Activated T-helper 1 cell treated with anti-CD3 and anti-CD28 coated beads, Interleukin-12 subunit alpha, Interleukin-12 subunit beta, Interleukin-2, Interleukin-4 antibody, amounts not matched to agents 30 ng/mL and 10 ng/mL and 1 ng/mL, durations not matched to agents 14 hours and 24 hours and 36 hours (primary cell): ENCODE measurements at places on chromosomes 2 and 18. TPM values are rescaled to one million over a fixed set of nuclear protein-coding genes. Genes with fewer than 3 reads are reported as not detected.

DPYSL5 gene
- 0.23 TPM in 1 of 2 replicates, not detected in the other for total RNA-seq

GRCh38 chr2:132804051-132804450 is 134.0 kb upstream of the LYPD1 start:
- DNase-seq: no peak

DNA sequence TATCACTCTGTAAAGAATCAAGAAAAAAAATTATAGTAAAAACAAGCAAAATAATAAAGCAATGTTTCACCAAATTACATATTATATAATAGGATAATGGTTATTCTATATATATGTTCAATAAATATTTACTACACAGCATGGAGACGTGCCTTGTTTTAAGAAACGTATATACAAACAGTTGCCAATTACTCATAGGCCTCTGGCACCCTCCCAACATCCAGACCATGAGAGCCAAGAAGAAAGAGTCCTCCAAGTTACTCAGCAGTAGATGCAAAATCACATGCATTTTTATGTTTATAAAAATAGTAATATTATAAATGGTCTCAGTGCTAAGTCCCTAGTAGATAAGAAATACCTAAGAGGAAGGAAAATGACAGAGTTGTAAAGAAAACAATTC is 64.8 kb downstream of the REV1 start:
- DNase-seq: no peak

DNA sequence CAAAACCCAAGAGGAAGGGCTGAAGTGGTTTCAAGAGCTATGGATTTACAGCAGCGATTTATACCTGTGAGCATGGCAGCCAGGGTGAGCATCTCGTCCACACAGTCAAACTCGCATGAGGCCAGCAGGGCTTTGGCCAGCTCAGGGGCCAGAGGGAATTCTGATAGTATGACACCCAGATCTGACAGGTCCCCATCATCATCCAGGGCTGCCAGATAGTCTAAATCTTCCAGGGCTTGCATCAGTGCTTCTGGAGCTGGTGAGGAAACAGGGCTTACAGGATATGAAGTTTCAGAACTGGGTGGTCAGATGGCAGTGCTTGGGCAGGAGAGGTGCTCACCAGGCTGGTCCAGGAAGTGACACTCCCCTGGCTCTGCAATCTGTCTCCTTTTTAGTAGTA is 3.5 kb downstream of the DQX1 start:
- DNase-seq: no peak

DNA sequence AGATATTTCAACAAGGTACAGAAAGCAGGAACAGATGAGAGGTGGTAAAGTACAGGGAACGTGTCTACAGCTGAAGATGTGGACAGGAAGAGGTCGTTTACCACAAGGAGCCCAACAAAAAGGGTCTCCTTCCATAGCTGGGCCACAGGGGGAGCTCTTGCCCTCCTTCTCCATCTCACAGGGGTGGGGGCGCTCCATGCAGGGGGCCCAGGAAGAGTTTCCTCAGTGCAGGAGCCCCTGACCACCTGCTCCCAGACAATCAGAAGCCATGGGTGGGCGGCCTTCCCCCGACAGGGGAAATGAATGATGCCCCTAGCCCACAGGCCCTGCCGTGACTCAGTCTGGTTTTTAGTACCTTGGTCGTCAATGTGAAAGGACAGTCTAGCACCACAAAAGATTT is 163.6 kb upstream of the ZNF516 start:
- DNase-seq: no peak

GRCh38 chr2:109614715-109615636 is 812 bp downstream of the SOWAHC start:
- no peak for DNase-seq

DNA sequence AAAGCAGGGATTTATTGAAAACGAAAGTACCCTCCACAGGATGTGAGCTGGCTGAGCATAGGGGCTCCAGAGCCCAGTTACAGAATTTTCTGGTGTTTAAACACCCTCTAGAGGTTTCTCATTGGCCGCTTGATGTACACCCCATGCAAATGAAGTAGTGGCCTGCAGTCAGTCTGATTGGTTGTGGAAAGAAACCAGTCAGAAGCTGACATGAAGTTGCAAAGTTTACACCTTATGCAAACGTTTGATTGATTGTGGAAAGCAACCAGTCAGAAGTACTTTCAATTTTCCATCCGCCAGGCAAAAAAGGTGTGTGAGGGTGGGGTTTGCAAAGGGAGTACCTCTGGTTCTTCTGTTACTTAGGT is 62.3 kb downstream of the VWA3B start:
- DNase-seq: no peak

- DNase-seq: no peak
Observed at GRCh38 chr2:97788986-97789644, 75.7 kb downstream of the ZAP70 start.

FARP2 gene
- total RNA-seq: 36.6 and 40.9 TPM in 2 replicates

GRCh38 chr18:58505181-58505580 is 123.7 kb downstream of the ALPK2 start:
- DNase-seq: peak; percentile 35

GRCh38 chr2:165469417-165469816 is at the start of gene CSRNP3:
Gene CSRNP3, plus strand, starts transcription at chr2:165469698. Its CDS starts 125,368 bp downstream, at chr2:165595066.
- DNase-seq: no peak

DNA sequence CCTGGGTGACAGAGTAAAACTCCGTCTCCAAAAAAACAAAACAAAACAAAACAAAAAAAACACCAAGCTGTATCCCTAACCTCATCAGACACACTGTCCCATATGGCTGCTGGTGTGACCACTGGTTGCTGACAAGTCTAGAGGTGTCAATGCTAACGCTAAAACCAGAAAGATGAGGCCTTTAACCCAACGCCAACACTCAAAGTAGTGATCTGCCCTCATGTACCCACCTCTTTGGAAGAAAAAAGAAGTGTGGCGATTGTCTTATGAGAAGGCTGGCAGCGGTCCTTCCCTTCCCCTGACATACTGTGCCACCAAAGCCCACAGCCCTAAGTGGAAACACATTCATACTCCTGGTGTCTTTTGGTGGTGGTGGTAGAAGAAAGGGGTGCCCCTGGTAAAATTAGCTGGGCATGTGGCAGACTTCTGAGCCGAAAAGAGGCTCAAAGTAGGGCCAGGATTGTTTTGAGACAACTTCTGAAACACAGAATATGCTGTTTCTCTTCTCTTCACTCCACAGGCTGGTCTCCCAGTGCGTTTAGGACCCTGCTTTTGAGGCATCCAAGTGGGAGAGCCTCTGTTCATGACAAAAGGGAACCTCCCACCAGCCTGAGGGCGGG is 9.8 kb downstream of the SERTAD2 start:
- DNase-seq: no peak

- no peak for DNase-seq
Observed at GRCh38 chr2:98293030-98293429, 53.2 kb upstream of the CNGA3 start.

DNA sequence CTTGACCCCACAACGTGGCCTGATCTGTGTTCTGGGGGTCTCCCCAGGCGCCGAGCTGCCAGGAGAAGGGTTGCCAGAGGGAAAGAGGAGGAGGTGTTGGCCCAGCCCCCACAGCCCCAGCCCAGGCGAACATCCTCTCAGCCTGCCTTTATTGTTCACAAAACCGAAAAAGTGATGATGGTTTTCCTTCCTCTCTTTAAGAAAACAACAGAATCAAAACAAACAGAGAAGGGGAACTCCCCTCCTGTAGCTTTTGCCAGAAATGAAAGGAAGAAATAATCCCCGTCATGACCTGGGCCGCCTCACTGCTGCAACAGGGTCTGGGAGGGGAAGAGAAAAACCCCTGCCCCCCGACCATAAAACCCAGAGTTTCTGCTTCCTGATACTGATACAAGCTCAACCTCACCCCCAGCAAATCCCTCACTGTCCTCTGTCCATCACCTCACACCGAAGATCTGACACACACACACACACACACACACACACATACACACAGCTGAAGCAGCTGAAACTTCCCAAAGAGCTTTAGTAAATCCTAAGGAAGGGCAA is 52.0 kb downstream of the ZFP36L2 start:
- peak; percentile 76 for DNase-seq

TEX44 gene
- total RNA-seq: not detected in 2 replicates

- DNase-seq: no peak
Observed at GRCh38 chr18:32372381-32373061, 98.2 kb downstream of the GAREM1 start.

DNA sequence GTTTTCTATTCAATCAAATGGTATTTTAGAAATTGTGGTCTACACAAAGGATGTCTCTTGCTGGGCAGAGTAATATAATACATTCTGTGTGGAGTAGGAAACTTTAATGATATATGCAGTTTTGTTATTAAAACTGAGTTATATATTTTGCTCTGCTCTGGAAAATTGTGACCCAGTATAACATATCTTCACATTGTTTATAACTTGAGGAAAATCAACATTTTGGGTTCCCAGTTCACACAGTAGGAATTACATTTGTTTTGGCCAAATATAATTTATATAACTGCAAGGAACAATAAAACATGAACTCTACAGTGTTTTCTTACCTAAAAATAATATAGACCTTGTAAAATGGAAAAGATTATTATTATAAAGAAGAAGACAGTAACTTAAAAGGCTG is 372.4 kb downstream of the OSR1 start:
- no peak for DNase-seq

PIEZO2 gene
- not detected in 2 replicates for total RNA-seq

C2orf81 gene
- total RNA-seq: 1.9 and 2.4 TPM in 2 replicates

DNA sequence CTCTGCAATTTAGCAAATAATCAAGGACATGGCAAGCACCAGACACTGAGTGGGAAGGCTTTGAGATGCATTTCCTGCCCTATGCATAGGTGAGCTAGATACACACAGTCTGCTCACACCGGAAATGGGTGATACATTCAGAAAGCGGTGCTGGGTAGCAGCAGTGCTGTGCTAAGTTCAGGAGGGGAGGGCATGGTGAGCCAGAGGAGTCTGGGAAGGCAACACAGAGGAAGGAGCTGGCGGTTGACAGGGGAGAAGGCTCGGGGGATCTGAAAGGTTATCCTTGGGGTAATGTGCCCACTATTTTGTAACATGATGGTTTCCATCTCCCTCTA is 57.4 kb upstream of the EPAS1 start:
- peak; percentile 61 for DNase-seq

DNA sequence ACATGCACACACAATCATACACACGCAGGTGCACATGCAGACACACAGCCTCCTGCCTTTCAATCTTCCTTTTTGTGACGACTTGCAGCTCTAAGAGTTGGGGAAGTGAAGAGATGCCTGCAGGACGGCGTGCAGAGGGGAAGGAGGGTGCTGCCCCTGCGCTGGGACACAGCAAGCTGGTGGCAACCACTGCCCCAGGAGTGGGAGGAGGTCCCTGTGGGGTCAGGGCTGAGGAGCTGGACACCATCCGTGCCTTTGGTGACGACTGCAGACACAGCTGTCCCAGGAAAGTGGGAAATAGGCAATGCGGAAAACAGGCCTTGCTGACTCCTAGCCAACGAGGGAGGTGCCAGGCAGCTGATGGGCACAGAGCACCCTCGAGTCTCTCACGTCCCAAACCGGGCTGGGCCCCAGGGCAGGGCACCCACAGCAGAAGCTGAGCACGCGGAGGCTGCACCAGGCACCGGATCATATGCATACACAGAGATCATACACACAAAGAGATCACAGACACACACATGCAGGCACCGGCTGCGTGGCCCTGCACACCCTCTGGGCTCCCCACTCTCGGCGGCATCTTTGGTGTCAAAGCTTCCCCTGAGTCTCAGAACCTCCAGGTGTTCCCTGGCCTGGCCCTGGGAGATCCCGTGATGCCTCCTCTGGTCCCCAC is 146.1 kb downstream of the PXDN start:
- DNase-seq: no peak

PTPRN gene
- 0.23 TPM in 1 of 2 replicates, not detected in the other for total RNA-seq

TMEM169 gene
- 0.93 and 2.2 TPM in 2 replicates for total RNA-seq

DNA sequence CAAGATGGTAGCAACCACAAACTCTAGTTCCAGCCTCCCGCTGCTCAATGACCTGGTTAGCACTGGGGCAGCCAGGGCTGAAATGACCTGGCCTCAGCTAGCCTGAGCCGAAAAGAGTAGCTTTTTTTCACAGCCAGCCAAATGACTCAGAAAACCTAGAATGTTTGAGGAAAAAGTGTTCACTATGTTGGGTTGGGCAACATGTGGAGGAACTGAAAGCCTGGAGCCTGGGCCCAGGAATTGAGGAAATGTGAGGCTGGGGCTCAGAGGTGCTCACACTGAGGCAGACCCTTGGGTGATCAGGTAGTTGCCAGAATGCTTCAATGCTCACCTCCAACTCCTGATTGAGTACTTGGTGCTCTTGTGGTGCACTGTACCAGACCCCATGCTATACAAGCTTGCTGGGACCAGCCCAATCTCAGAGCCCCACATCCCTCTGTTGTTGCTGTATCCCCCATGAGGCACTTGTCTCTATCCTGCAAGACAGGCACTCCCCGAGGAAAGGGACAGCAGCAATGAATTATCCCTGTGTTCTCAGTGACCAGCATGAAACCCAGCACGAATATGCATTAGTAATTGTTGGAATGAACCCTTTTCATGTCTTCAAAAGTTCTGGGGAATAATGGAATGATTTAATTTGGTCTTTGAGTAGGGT is 116.2 kb downstream of the USP34 start:
- DNase-seq: no peak

- no peak for DNase-seq
Observed at GRCh38 chr18:66534110-66534509, 69.8 kb downstream of the CDH19 start.

GRCh38 chr18:9454061-9454703 is 21.1 kb upstream of the RALBP1 start:
- DNase-seq: no peak

FRZB gene
- not detected in 2 replicates for total RNA-seq
